ENCODE measurements at places on chromosomes 16 and 17. TPM values are rescaled to one million over a fixed set of nuclear protein-coding genes. Genes with fewer than 3 reads are reported as not detected.

Gene NTHL1
- total RNA-seq, result 40.8 TPM

Gene APRT
- 219 TPM for total RNA-seq

Gene SSTR5
- total RNA-seq, result 0.45 TPM

Gene ADAM11
- total RNA-seq, result 3.1 TPM

Gene CCDC154
- total RNA-seq, result 2.2 TPM

Gene ZDHHC1
- 10.6 TPM for total RNA-seq

Gene C17orf113
- total RNA-seq, result 1.2 TPM

Gene PIPOX
- 5.9 TPM for total RNA-seq

DNA sequence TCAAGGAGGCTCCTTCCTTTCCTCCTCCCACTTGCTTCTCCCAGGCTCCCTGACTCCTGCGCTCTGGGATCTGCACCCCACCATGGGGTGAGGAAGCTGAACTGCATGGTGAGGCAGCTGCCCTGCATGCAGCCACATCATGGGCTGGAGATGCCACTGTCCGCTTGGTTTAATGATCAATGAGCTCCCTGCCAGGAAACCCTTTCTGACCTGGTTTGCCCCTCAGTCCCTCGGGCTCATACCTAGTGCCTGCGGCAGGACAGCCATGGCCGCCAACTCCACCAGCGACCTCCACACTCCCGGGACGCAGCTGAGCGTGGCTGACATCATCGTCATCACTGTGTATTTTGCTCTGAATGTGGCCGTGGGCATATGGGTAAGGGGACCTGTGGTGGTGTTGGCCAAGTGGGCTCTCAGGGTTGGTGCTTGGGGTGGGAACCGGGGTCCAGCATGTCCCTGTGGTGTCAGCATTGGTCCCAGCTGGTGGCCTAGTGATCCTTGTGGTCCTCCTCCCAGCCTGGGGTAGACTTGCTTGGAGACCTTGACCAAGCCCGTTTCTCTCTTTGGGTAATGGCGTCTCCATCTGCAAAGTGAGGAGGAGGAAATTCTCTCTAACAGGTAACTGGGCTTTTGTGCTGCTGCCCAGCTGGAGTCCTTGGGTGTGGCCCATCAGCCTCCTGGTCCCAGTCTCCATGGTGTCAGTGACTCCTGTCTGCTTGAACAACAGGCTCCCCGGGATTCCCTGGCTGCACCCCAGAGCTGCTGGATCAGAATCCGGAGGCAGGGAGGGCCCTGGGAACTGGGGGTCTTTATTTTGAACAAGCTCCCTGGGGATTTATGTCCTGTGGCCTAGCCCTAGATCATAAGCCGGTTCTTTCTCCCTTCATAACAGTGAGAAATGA lies at the start of gene SLC5A10:
Gene SLC5A10 (plus strand): TSS at position 225 of the 902 bp plus-strand sequence. CDS start 41 bp downstream, at position 266.
- no peak within 1 kb of the TSS for H3K4me3 ChIP-seq
- no peaks in the 10 kb centered on the region for H3K36me3 ChIP-seq
- no peaks in the 10 kb centered on the region for H3K27me3 ChIP-seq
- peak; percentile 85 for DNase-seq
- H3K4me1 ChIP-seq, result no peaks in the 10 kb centered on the region

GRCh38 chr16:11668623-11669379 lies 546 bp downstream of the SNN start:
- no peaks in the 10 kb centered on the region for H3K27me3 ChIP-seq
- peak overlapping the region; percentile 89 for H3K27ac ChIP-seq
- peak overlapping the region; percentile 83 for H3K4me3 ChIP-seq
- no peaks in the 10 kb centered on the region for H3K36me3 ChIP-seq

GRCh38 chr17:77371117-77371887 lies 230.5 kb downstream of the SEC14L1 start:
- H3K27me3 ChIP-seq, result no peaks in the 10 kb centered on the region
- H3K4me1 ChIP-seq, result peaks cover 33% of the 10 kb centered on the region
- H3K27ac ChIP-seq, result no peak overlapping the region
- H3K36me3 ChIP-seq, result no peaks in the 10 kb centered on the region

GRCh38 chr17:76277300-76278267 lies 12.4 kb downstream of the UBALD2 start:
- H3K27ac ChIP-seq, result no peak overlapping the region
- H3K27me3 ChIP-seq, result no peaks in the 10 kb centered on the region
- no peaks in the 10 kb centered on the region for H3K36me3 ChIP-seq
- H3K4me1 ChIP-seq, result no peaks in the 10 kb centered on the region
- DNase-seq, result no peak

DNA sequence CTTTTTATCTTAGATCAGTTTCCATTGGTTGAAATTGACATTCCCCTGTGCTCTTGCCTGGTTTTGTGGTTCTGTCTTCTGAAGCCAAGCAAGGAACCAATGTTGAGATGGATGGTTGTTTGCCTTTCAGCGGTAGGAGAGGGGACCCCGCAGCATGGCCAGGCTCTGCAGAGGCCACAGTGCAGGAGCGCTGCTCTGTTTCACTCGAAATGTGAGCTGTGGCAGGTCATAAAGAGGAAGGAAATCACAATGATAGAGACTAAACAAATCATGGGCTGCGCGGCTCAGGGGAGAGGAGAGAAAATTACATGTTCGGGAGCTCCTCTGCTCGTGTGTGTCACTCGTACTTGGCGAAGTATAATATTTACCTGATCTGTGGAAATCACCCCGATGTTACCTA lies 148.2 kb downstream of the SNX29 start:
- DNase-seq, result no peak
- H3K27me3 ChIP-seq, result peaks cover 8% of the 10 kb centered on the region
- no peak overlapping the region for H3K4me3 ChIP-seq
- no peaks in the 10 kb centered on the region for H3K36me3 ChIP-seq
- H3K4me1 ChIP-seq, result peaks cover 4% of the 10 kb centered on the region
- no peak overlapping the region for H3K27ac ChIP-seq

DNA sequence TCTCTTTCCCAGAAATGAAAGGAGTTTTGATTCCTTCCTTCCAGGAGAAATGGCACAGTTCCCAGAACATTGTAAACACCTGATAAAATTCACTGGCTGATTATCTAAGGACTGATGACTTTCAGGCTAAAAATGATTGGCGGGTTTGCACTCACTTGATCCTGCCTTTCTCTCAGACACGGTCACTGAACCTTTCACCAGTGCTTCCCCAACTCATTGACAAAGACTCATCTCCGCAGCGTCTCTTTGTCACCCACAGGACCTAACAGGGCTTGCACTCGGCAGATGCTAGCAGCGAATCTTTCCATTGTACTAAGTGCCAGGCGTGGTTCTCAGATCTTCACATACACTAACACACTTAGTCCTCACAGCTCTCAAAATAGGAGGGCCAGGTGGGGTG lies 7.3 kb upstream of the DHRS7C start:
- no peaks in the 10 kb centered on the region for H3K36me3 ChIP-seq
- no peak overlapping the region for H3K4me3 ChIP-seq

GRCh38 chr17:83137523-83137922 lies 58.1 kb downstream of the METRNL start:
- H3K4me3 ChIP-seq, result no peak overlapping the region
- no peaks in the 10 kb centered on the region for H3K27me3 ChIP-seq
- H3K36me3 ChIP-seq, result no peaks in the 10 kb centered on the region
- H3K4me1 ChIP-seq, result no peaks in the 10 kb centered on the region

DNA sequence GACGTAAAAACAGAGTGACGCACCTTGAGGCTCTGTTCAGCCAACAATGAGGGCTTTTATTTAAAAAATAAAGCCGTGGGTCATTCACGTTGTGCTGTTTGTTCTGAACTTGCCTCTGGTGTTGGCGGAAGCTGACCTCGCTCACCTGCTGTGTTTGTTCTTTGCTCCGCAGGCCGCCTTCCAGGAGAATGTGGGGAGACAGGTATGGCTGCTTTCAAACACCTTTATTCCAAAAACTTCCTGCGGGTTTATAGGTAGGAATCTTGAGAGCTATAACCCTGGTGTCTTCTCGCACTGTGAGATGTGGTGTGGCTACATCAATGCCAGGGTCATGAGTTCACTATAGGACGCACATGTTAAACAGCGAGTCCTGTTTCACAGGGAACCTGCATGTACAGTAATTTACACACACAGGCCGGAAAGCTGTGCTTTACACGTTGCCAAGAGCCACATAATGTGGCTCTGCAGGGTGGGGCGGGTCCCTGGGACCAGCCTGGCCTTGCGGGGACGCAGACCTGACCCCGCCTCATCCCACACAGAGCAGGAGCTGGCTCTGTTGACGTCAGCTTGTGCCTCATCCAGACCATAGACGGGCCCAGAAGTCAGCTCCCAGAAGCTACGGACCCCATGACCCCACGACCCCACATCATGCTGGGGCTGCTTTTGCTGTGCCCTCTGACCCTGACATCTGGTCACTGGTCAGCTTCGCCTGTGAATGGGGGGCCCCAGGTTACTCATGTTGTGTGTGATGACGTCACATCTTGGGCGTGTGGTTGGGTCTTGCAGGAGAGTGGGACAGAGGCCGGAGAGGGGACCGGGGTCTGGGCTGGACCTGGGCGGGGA lies 49.9 kb upstream of the ZNF750 start:
- peaks cover 31% of the 10 kb centered on the region for H3K36me3 ChIP-seq
- peak; percentile 81 for DNase-seq
- no peak overlapping the region for H3K27ac ChIP-seq
- H3K4me1 ChIP-seq, result no peaks in the 10 kb centered on the region

DNA sequence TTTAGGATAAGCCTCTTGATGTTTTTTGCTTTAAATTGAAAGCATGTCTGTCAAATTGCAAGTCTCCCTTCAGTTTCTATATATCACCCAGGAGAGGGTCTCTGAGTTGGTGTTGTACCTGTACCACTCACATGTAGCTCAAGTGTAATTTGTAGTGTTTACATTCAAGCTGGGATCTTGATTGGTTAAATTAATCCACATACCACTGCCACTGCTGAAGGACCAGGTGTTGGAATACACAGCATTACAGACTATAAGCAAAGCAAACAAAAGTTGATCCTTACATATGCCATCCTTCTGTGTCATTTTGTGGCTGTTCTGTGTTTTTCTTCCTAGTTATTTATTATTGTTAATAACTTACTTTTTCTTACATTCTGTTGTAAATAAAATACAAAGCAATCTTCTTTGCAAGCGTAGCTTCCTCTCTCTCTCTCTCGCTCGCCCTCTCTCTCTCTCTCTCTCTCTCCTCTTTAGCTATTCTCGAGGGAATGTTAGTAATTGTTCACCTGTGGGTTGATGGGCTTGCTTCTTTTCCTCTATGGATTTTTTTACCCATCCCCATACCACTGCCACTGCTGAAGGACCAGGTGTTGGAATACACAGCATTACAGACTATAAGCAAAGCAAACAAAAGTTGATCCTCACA lies 20.8 kb upstream of the NOL11 start:
- H3K27me3 ChIP-seq, result no peaks in the 10 kb centered on the region
- DNase-seq, result no peak
- H3K4me1 ChIP-seq, result no peaks in the 10 kb centered on the region
- peaks cover 19% of the 10 kb centered on the region for H3K36me3 ChIP-seq
- H3K27ac ChIP-seq, result no peak overlapping the region

GRCh38 chr17:72624226-72624625 lies 468.3 kb downstream of the SLC39A11 start:
- H3K27ac ChIP-seq, result no peak overlapping the region
- H3K4me3 ChIP-seq, result no peak overlapping the region
- no peaks in the 10 kb centered on the region for H3K36me3 ChIP-seq
- H3K4me1 ChIP-seq, result no peaks in the 10 kb centered on the region
- DNase-seq, result no peak
- no peaks in the 10 kb centered on the region for H3K27me3 ChIP-seq
